Glomerular endothelial cell (primary cell): ENCODE measurements at places on chromosomes 1 and 21.

- DNase-seq = no peak
Observed at GRCh38 chr21:35394634-35395369, 345.7 kb upstream of the RUNX1 start.

- DNase-seq = no peak
Observed at GRCh38 chr1:54614563-54614962, 8.8 kb downstream of the FAM151A start.

GRCh38 chr1:200480964-200481363 is 71.1 kb upstream of the ZNF281 start:
- no peak for DNase-seq

- no peak for DNase-seq
Observed at GRCh38 chr21:43911015-43911934, 46.3 kb downstream of the AGPAT3 start.

GRCh38 chr1:59480188-59480888 is 183.4 kb downstream of the FGGY start:
- no peak for DNase-seq

DNA sequence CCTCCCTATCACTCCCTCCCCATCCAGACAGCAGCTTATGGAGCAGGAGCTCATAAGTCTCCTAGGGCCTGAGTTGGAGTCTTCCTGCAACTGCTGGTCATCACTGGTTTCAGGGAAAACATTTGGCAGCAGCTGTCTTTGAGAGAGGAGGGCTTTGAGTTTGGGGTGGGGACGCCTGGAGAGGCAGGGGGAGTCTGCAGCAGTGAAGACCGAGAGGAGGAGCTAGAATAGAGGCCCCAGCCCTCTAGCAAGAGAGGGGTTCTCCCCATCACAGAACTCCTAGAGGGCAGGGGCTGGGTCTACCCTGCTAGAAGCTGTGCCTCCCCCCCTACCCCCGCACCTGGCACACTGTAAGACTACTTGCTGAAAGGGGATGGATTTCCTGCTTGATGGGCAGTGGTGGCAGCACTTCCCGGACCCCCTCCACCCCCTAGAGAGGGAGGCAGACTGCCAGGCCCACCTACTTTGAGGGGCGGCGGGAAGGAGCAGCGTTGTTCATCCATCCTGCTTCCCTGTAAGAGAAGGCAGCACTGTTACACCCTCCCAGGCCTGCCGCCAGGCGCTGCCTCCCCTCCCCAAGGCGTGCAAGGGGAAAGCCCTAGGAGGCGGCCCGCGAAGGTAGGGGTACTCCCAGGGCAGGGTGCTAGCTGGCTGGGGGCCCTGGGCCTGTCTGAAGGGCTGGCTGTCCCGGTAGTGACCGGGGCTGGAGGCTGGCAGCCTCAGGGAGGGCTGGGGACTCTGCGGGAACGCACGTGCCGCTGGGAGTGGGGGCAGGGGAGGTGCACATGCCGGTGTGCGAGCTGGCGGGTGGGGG is 50.4 kb downstream of the RAP1GAP start:
- DNase-seq = no peak

DNA sequence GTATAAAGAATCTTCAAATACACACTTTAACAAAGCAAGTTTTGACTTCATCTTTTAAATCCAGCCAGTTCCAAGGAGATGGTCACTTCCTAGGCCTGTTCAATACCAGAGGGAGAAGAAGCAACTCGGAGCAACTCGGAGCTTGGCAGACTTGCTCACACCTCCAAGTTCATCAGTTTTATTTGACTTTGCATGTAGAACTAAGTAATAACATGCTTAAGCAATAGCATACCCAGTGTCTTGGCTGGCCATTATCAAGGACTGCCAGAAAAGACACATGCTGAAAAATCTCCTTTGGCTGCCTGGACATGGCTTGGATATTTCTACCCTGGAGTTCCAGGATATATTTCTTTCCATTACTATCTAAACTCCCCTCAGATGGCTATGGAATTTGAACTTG is 52.6 kb downstream of the GNG12 start:
- DNase-seq = no peak

- DNase-seq = no peak
Observed at GRCh38 chr1:153567621-153568366, 2.1 kb upstream of the S100A2 start.

GRCh38 chr1:23394684-23395083 is 25.0 kb upstream of the ZNF436 start:
- no peak for DNase-seq

GRCh38 chr1:94329986-94330385 is 88.2 kb upstream of the ABCD3 start:
- DNase-seq = no peak

DNA sequence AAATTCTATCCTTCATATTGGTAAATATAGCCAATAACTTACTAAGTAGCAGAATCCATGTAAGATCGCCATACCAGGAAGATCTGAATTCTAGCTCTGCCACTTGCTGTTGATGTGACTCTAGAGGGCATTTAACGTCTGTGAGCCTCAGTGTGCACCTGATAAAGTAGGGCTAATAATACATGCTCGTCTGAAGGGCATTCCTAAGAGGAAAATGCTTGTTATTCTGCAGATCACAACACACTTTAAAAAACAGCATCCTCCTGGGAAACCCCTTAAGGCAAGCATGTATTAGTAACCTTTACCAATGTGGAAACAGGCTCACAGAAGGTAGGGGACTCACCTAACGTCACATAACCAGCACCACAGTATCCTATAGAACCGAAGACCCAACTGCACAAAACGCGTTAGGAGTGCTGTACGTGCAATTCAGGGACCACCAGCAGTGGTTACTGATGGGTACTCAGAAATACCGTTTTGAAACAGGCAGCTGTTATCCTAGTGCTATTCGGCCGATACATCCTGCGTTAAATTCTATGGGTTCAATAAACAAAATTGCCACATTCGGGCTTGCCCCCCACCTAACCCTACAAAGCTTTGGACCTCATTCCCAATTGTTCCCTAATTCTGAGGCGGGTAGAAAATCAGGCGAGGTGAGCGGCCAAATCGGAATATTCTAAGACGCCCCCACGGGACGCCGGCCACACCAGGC is 758 bp downstream of the DEPDC1 start:
- no peak for DNase-seq

- no peak for DNase-seq
Observed at GRCh38 chr1:966135-966703, at the start of gene PLEKHN1. PLEKHN1 (plus strand) TSS chr1:966482; CDS start chr1:966532, 50 bp downstream.

GRCh38 chr1:27816921-27817630 is 13.5 kb upstream of the PPP1R8 start:
- no peak for DNase-seq

DNA sequence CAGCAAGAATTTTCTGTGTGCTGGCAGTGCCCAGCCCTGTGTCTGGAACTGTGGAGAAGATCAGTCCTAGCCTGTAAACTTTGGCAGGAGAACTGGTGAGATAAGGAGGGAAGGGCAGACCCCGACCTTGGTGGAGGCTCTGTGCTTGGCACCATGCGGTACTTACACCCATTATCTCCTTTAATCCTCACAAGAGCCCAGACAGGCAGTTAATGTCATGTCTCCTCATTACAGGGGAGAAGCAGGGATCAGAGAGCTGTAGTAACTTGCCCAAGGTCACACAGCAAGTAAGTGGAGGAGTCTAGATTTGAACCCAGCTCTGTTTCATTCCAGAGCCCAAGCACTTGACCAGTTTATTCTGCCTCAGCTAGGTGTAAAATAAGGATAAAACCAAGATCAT is 13.9 kb upstream of the POU3F1 start:
- DNase-seq = no peak

GRCh38 chr21:25837533-25838265 is 102.9 kb downstream of the GABPA start:
- DNase-seq = no peak

- no peak for DNase-seq
Observed at GRCh38 chr1:20153000-20153418, 13.9 kb downstream of the PLA2G2F start.

DNA sequence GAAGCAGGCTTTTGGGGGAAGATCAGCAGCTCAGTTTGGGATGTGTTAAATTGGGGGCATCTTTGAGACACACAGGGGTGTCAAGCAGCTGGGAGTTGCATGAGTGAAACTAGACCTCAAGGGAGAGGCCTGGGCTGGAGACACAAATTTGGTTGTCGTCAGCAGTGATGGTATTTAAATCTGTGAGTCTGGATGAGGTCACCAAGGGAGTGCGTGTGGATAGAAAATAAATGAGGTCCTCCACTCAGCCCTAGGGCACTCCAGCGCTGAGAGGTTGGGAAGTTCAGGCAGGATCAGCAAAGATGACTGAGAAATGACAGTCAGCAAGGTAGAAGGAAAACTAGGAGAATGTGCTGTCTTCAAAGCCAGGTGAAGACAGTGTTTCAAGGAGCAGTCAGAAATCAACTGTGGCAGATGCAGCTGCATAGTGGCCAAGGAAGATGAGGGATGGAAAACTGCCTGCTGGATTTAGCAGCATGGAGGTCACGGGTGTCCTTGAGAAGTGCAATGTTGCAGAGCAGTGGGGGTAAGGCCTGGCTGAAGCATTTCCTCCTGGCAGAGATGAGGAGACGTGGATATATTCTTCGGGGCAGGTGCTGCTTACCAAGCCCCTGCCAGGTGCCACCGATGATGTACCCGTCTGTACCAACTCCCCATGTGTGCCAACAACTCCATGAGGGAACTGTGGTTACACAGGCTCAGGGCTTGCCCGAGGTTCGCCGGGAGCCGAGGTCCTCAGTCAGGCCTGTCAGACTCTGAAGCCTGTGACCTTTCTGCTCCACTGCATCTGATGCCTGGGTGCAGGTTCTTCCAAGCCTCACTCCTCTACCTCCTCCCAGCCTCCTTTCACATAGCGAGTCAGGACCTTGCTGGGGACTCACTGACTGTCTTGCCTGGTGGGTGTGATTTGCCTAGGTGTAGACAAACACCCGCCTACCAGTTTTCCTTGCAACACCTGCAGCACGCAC is 11.3 kb downstream of the MAP7D1 start:
- DNase-seq = no peak

DNA sequence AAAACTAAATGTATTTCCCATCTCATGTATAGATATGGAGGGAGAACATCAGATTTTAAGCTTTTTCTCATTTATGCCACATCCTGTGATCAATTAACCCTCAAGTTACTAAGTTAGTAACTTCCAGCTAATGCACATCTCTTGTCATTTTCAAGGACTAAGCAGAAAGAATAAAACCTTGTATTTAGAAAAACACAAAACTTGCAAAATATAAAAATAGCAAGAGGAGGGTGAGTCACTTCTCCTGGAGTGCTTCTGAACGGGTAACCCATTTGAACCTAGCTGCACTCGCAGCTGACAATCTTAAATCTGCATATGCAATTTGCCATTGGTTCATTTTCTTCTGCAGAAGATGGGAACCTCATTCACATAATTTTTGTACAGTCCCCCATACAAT is 500.5 kb downstream of the SETD4 start:
- no peak for DNase-seq

DNA sequence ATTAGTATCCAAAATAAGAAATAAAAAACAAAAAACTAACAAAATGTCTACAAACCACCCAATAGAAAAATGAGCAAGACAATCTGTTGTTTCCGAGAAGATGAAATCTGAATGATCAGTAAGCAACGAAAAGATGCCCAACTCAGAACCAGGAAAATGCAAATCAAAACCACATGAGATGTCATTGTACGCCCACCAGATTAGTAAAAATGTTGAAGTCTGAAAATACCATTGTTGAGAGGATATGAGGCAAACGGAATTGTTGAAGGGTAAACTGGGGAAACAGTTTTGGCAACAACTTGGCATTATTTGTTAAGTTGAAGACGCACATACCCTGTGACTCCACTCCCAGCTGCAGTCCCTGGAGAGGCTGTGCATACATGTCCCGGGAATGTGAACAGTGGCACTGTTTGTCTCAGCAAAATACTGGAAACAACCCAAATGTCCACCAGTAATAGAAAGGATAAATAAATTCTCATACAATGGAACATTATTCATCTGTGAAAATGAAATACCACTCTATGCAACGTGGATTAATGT is 10.6 kb downstream of the ZBTB17 start:
- DNase-seq = no peak

DNA sequence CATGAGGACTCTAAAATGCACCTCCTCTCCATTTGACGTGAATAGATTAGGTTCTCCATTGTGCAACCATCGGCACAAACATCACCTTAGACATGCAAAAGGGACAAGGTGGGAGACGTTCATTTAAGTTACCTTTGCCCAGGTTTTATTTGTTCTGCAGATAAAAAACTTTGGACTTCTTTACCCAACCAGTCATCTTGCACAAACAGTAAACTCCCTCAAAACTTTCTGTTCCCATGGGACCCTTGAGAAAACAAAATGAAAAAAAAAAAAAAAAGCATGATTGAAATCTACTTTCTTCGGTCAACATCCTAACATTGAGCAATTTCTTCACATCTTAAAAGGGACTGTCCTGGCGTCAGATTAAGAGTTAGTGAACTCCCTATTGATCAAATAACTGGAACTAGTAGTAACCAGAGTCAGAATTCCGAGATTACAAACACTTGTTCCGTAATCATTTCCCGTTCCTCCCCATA is 31.4 kb upstream of the PROX1 start:
- DNase-seq = no peak

- DNase-seq = no peak
Observed at GRCh38 chr1:12548973-12549459, 69.0 kb downstream of the DHRS3 start.

- no peak for DNase-seq
Observed at GRCh38 chr1:75135573-75136194, 1.5 kb downstream of the LHX8 start.

DNA sequence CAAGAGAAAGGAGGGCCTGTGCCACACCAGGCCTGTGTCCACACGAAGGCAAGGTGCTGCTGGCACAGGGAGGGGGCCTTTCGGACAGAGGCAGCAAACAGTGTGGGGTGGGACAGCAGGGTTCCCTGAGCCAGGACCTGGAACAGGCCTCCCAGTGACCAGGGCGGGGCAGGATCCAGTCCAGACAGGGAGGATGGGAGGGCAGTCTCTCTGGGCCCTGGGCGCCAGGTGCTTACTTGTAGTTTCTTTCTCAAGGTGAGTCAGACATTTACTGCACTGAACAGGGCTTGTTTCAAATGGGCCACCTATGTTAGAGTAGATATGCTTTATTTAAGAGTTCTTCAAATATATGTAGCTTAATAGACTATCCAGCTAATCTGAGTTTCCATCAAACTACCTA is 52.8 kb upstream of the STUM start:
- no peak for DNase-seq

DNA sequence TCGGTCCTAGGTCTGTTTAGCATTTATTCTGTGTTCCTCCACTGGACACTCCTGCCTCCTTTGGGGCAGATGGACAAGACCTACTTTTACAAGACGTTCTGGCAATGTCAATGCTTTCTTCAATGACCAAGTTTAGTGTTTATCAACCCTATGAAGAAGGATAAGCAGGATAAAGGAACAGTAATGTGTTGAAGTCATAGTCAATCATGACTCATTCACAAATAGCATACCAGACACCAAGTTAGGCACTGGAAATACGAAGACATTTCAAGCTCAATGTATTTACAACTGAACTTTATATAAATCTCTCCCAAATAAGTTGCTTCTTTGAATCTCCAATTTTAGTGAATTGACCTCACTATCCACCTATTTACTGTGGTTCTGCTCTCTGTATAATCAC is 4.8 kb upstream of the SLC35D1 start:
- DNase-seq = no peak

GRCh38 chr1:113391649-113392271 is 1.4 kb downstream of the MAGI3 start:
- no peak for DNase-seq
